ENCODE measurements at places on chromosomes 7 and 10.

DNA sequence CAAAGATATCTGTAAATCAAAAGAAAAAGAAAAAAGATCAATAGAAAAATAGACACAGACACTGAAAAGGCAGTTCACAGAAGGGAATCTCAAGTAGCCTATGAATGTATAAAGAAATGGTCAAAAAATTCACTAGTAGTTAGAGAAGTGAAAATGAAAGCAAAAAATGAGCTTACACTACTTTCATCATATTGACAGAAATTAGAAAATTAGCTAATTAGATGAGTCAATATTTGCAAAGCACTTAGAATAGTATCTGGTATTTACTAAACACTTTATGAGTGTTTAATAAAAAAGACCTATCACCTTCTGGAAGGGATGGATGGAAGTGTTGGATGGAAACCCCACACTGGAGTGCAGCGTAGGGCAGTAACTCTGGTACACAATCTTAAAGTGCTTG lies 1.7 kb upstream of the CFAP58 start:
- DNase-seq = no peak

DNA sequence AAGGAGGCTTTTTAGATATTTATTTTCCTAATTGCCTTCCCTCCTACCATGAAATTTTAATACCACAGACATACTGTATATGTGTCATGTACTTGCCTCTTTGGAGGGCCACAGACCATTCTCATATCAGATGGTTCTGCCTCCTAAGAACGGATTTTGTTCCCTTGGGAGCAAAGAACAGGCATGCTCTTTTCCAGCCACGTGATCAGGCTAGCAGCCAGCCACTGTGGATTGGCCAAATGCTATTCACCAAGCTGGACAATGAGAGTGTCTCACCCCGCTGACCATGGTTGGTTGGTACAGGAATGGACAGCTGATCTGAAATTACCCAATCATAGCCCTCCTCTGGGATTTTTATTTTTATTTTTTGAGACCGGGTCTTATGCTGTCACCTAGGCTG lies 21.5 kb upstream of the CRHR2 start:
- no peak for DNase-seq

DNA sequence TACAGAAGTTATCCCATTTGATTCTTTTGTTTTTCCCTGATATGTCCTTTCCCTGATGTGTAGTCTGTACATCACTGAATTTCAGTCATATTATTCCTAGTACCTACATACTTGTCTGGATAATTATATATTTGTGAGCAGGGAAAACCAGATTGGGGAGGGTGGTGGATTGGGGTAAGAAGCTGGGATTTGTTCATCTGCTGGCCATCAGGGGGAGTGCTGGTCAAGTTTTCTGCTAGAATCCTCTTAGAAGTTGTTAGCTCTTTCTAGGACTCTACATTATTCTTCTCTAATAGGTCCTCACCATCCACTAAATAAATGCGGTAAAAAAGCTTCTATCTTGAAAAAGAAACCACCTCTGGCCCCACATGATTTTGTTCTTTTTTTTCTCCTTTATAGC lies 232.7 kb upstream of the TAC1 start:
- no peak for DNase-seq

GRCh38 chr7:25118048-25118753 lies 6.9 kb downstream of the CYCS start:
- no peak for DNase-seq

DNA sequence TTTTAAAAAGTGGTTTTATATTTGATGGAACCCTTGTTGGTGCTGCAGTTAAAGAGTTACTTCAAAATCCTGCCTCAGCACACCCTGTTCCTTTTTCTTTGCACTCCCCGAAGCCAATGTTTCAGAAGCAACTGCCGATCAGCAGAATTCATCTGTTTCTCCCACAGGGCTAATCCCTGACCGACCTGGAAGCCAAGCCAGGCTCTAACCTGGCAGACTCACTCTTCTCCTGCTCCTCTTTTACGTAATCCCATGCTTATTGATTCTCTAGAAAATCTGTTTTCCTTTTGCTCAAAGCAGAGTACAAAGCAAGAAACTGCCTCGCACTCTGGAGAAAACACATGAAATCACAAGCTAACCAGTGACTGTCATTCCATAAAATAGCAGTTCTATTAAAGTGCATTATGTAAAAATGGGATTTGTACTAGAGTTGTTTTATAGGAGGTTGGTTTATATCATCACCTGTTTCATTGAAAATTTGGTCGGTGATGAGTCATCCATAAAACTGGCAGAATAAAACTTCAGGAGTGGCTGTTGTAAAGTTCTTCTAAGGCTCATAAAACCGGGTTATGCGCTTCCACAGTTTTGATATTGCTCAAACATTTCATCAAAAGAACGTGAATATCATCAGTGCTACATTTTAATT lies 99.9 kb downstream of the CNTNAP2 start:
- DNase-seq = no peak
